Nephron progenitor cell (in vitro differentiated cells): ENCODE measurements at places on chromosomes 4 and X.

GRCh38 chrX:29826742-29827141 is 388.6 kb upstream of the MAGEB2 start:
- no peaks in the 10 kb centered on the region for H3K36me3 ChIP-seq
- no peak overlapping the region for H3K4me3 ChIP-seq
- no peak for DNase-seq
- no peaks in the 10 kb centered on the region for H3K27me3 ChIP-seq
- peaks cover 12% of the 10 kb centered on the region for H3K4me1 ChIP-seq

- H3K4me3 ChIP-seq: no peak overlapping the region
- peaks cover 12% of the 10 kb centered on the region for H3K4me1 ChIP-seq
- H3K27ac ChIP-seq: no peak overlapping the region
- no peaks in the 10 kb centered on the region for H3K27me3 ChIP-seq
- no peak for DNase-seq
- H3K36me3 ChIP-seq: peaks cover 20% of the 10 kb centered on the region
These were observed 40.2 kb downstream of the ABCB7 start for GRCh38 chrX:75115707-75116413.

GRCh38 chr4:102598762-102599374 is 97.7 kb downstream of the NFKB1 start:
- peaks cover 60% of the 10 kb centered on the region for H3K36me3 ChIP-seq
- H3K4me3 ChIP-seq: no peak overlapping the region
- no peak for DNase-seq
- no peak overlapping the region for H3K27ac ChIP-seq

DNA sequence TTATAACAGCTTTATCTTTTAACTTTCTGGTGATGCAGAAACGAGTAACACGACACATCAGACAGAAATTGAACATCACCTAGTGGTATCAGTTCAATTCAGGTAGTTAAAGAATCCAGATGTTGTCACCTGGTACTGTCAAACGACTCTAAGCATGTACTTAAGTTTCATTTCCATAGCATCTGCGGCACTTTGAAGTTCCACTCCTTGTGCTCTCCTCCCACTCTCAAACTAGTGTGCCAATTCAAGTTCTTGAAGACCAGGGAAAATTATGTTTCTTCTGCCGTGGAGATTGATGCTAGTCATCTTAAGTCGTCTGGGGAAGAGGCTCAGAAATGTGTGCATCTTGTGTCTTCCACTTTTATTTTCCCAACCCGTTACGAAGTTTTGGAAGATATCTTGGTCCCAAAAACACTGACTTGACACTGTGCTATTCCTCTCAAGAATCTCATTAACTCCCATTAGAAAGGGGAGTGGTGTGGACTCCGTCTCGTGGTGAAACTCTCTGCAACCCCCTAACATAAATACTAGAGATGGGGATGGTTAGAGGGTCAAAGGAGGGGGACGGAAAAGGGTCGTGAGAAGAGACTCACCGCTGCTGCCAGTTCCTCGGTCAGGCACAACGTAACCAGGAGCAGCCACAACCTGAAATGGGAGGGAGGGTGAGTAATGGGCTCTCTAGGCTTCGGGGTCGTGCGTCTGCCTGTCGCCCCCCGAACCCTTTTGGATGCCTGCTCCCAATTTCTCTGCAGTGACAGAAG is 693 bp downstream of the COL4A6 start:
- peaks cover 11% of the 10 kb centered on the region for H3K36me3 ChIP-seq
- no peak overlapping the region for H3K27ac ChIP-seq
- H3K4me3 ChIP-seq: peak overlapping the region; percentile 99
- no peak for DNase-seq

GRCh38 chr4:152451496-152451895 is 84.4 kb downstream of the FBXW7 start:
- no peak for DNase-seq
- H3K4me3 ChIP-seq: no peak overlapping the region
- H3K27me3 ChIP-seq: no peaks in the 10 kb centered on the region
- H3K27ac ChIP-seq: no peak overlapping the region
- peaks cover 34% of the 10 kb centered on the region for H3K4me1 ChIP-seq
- H3K36me3 ChIP-seq: no peaks in the 10 kb centered on the region

GRCh38 chr4:56463711-56464110 is 3.7 kb upstream of the SRP72 start:
- no peak for DNase-seq
- peaks cover 24% of the 10 kb centered on the region for H3K36me3 ChIP-seq
- H3K27ac ChIP-seq: peak overlapping the region; percentile 27
- peaks cover 41% of the 10 kb centered on the region for H3K4me1 ChIP-seq

- H3K27me3 ChIP-seq: no peaks in the 10 kb centered on the region
- no peaks in the 10 kb centered on the region for H3K36me3 ChIP-seq
- no peak overlapping the region for H3K27ac ChIP-seq
- DNase-seq: no peak
- H3K4me3 ChIP-seq: no peak overlapping the region
- H3K4me1 ChIP-seq: peaks cover 6% of the 10 kb centered on the region
These were observed 80.3 kb downstream of the LNX1 start for GRCh38 chr4:53511014-53511413.

DNA sequence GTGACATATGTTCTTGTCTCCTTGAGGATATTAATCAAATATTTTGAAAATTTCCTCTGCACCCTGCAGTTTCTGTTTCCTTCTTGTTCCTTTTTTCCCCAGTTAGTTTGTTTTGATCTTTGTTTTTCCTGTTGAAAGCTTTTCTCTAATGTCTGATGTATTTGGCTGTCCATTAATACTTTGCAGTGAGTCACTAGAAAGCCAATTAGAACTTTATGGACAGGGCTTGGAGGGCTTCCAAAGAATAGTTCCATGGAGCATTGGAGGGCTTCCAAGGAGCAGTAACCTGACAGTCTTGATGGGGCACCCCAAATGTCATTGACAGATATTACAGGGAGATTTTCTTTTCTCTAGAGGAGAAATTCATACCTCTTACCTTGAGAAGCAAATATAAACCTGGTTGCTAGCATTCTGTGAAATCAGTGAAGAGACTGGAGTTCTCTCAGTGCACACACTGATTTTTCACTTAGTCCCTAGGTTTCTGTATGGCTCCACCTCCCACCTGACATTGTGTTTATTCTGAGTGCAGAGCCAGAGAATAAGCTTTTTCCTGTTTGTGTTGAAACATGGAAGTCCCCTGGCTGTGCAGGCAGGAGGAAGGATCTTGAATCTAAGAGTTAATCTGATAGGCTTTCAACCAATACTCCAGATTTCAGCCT is 26.5 kb downstream of the SPARCL1 start:
- DNase-seq: no peak
- H3K27me3 ChIP-seq: no peaks in the 10 kb centered on the region
- H3K4me1 ChIP-seq: peaks cover 18% of the 10 kb centered on the region
- no peaks in the 10 kb centered on the region for H3K36me3 ChIP-seq

DNA sequence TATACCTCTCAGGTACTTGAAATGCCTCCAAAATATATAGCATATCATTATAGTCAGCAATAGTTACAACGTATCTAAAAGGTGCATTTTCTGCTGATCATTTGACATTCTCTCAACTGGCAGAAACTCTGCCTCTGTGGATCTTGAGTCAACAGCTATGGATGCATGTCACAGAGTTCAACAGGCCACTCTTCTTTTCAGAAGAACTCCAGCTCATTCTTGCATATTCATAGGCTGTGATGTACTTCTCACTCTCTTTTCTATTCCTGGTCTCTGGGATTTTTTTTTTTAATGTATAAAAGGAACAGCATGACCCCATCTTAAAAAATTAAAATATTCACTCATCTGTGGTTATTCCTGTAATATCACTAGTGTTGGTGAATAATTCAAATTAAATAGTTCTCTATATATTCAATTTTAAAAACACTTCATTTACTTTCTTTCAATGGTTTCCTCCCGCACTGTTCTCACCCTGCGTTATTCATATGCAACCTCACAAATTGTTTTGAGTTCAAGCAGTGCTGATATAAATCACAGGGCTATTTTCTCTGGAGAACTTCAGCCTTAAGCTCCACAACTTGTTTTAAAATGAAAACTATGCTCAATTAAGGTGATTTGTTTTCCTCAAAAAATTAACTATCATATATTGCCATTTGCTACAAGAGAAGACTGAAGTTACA is 1111.2 kb upstream of the ADGRL3 start:
- H3K4me3 ChIP-seq: no peak overlapping the region
- no peaks in the 10 kb centered on the region for H3K4me1 ChIP-seq
- H3K27me3 ChIP-seq: no peaks in the 10 kb centered on the region
- DNase-seq: no peak
- no peaks in the 10 kb centered on the region for H3K36me3 ChIP-seq
- no peak overlapping the region for H3K27ac ChIP-seq

DNA sequence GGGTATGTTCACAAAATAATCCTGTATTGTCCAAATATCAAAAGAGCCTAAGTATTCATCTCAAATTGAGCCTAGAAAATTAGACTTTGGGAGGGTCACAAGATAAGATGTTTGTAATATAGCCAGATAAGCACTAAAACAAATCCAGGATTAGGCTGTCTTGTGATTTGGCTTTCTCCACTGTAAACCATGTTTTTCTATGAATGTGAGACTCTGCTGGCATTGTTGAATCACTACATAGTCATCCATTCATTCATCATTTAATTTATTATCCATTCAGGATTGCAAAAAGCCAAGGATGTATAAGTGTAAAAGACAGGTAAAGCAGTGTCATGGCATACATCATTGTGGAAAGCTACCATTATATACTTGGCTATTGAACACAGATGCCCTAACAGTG is 148.0 kb downstream of the GRID2 start:
- DNase-seq: no peak
- H3K36me3 ChIP-seq: no peaks in the 10 kb centered on the region
- H3K27me3 ChIP-seq: no peaks in the 10 kb centered on the region
- H3K4me3 ChIP-seq: no peak overlapping the region
- no peak overlapping the region for H3K27ac ChIP-seq

GRCh38 chr4:15653864-15654592 is 1.1 kb downstream of the FBXL5 start:
- H3K4me3 ChIP-seq: peak overlapping the region; percentile 99
- peaks cover 5% of the 10 kb centered on the region for H3K36me3 ChIP-seq

GRCh38 chr4:156784970-156785369 is 186.6 kb downstream of the PDGFC start:
- H3K27me3 ChIP-seq: no peaks in the 10 kb centered on the region
- no peak for DNase-seq
- peaks cover under 1% of the 10 kb centered on the region for H3K4me1 ChIP-seq
- no peak overlapping the region for H3K4me3 ChIP-seq

GRCh38 chr4:77021614-77022089 is 54.1 kb downstream of the CCNI start:
- DNase-seq: no peak
- H3K4me1 ChIP-seq: peaks cover 42% of the 10 kb centered on the region
- peaks cover 93% of the 10 kb centered on the region for H3K36me3 ChIP-seq

DNA sequence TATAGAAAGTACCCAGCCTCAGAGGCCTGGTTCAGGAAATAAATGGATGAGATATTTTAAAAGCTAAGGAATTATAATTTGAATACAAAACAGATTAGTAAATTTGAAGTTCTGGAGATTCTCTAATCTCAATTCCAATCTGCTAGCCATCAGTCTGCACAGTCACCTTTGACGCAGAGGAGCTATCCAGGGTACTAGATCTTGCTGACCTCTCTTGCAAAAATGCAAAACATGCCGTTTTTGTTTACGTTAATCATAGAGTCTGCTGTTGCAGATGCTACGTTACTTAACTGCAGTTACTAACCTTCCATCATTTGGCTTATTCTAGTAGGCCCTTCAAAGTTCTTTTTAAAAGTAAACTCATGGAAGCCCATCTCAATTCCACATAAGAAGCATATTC is 10.4 kb downstream of the CCSER1 start:
- no peaks in the 10 kb centered on the region for H3K4me1 ChIP-seq
- H3K27ac ChIP-seq: no peak overlapping the region
- peaks cover 12% of the 10 kb centered on the region for H3K27me3 ChIP-seq
- peak; percentile 24 for DNase-seq

- H3K27me3 ChIP-seq: peaks cover 3% of the 10 kb centered on the region
- H3K4me1 ChIP-seq: peaks cover 11% of the 10 kb centered on the region
- H3K36me3 ChIP-seq: peaks cover 16% of the 10 kb centered on the region
- no peak for DNase-seq
These were observed 128.0 kb downstream of the FRAS1 start for GRCh38 chr4:78185117-78185516.

DNA sequence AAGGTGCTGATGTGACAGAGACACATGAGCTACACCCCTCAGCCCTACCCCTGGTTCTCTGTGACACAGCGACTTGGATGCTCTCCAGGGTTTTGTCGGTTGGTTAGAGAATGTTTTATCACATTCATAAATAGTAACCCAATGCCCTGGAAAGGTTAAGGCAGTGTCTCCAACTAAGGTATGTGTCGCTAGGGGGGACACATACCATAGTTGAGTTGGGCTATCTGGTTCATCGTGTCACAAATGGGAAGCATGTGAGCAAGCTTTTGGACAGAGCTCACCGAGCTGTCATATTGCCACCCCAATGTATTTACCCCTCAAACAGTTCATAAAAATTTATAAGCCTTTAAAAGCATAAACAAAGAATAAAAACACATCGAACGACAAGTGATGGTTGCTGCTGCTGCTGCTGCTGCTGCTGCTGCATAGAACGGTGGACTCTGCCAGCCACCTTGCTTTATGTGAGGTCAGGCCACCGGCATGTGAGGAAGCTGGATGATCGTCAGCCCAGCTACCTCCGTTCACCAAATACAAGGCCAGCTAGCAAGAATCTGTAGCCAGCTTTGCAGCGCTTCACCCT is 55.9 kb downstream of the STOX2 start:
- no peaks in the 10 kb centered on the region for H3K36me3 ChIP-seq
- no peak overlapping the region for H3K27ac ChIP-seq

GRCh38 chr4:58590722-58591121 is 1480.5 kb upstream of the IGFBP7 start:
- H3K36me3 ChIP-seq: no peaks in the 10 kb centered on the region
- H3K27me3 ChIP-seq: no peaks in the 10 kb centered on the region
- H3K27ac ChIP-seq: no peak overlapping the region

GRCh38 chr4:1975391-1975801 is 33.4 kb downstream of the NELFA start:
- no peak for DNase-seq
- H3K27me3 ChIP-seq: no peaks in the 10 kb centered on the region
- no peak overlapping the region for H3K4me3 ChIP-seq
- peaks cover 86% of the 10 kb centered on the region for H3K36me3 ChIP-seq
- no peak overlapping the region for H3K27ac ChIP-seq
- H3K4me1 ChIP-seq: no peaks in the 10 kb centered on the region

DNA sequence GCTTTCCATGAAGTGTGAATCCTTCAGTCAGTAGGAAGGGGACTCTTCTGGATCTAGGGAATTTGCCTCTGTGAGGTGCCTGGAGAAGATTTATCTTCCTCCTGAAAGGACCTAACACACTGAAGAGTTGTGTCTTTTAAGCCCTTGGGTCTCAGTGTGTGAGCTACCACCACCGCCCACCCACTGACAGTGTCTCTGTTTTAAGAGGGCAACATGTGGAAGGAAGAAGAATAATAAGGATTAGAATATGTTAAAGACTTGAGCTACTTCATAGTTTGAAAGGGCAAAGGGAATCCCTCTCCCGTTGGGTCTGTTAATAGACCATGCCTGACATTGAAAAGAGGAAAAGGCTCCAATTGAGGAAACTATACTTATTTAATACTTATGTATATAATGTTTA is 64.3 kb upstream of the TLR2 start:
- H3K4me3 ChIP-seq: no peak overlapping the region
- peaks cover 73% of the 10 kb centered on the region for H3K36me3 ChIP-seq
- DNase-seq: peak; percentile 12
- H3K27me3 ChIP-seq: no peaks in the 10 kb centered on the region
- peak overlapping the region; percentile 80 for H3K27ac ChIP-seq

GRCh38 chr4:24625091-24625490 is 40.7 kb upstream of the DHX15 start:
- H3K4me3 ChIP-seq: no peak overlapping the region
- H3K27ac ChIP-seq: peak overlapping the region; percentile 2
- no peaks in the 10 kb centered on the region for H3K4me1 ChIP-seq
- peaks cover 3% of the 10 kb centered on the region for H3K36me3 ChIP-seq
- DNase-seq: no peak
- H3K27me3 ChIP-seq: no peaks in the 10 kb centered on the region
